ENCODE measurements at places on chromosomes 3 and 15.

- DNase-seq = no peak
Observed at GRCh38 chr3:10992017-10992942, at the start of gene SLC6A1. Gene SLC6A1 (plus strand): TSS chr3:10992748. CDS start chr3:11017212, 24,464 bp downstream.

DNA sequence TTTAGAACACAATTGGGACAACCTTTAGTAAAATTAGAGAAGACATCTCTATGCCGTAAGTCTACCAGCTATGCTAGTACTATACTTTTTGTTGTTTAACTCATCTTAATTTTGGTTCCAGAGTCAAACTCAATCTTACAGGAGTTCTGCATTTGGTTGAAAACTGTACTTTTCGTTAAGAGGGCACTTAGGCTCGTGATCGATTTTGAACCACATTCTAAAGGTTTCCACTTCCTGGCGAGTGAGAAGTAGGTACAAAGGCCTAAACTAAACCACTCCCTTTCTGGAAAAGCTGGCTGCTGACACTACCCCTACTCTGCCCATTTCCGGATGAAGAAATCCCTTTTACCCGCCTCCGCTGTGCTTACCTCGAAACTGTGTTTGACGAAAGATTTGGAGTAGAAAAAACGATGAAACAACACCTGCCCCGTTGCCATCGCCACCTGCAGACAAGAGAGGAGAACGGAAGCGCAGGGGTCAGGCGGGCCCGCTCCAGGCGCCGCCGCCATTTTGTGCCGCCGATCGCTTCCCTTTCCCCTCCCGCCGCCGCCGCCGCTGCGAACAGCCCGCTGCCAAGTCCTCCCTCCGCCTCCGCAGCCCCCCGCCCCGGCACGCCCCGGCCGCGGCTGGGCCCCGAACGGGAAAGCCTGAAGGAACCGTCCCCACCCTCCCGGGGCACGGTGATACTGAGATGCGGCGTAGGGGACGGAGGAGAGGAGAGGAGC, 748 bp downstream of the CCNL1 start:
- DNase-seq = peak; percentile 53

GRCh38 chr3:58608648-58609047, 31.5 kb upstream of the FAM107A start:
- no peak for DNase-seq

GRCh38 chr15:90307661-90308060, 42.2 kb downstream of the NGRN start:
- DNase-seq = no peak

GRCh38 chr15:70198441-70199123, 100.9 kb upstream of the TLE3 start:
- no peak for DNase-seq

- DNase-seq = no peak
Observed at GRCh38 chr3:128226795-128227395, 73.6 kb downstream of the EEFSEC start.

- DNase-seq = no peak
Observed at GRCh38 chr15:95304947-95305400, 1025.5 kb upstream of the NR2F2 start.

- DNase-seq = no peak
Observed at GRCh38 chr3:76438971-76439370, 600.9 kb upstream of the ROBO2 start.

GRCh38 chr3:118088696-118089095, 946.0 kb downstream of the IGSF11 start:
- no peak for DNase-seq

GRCh38 chr3:120487191-120487650, 36.4 kb upstream of the FSTL1 start:
- DNase-seq = no peak

GRCh38 chr3:144923046-144923775, 951.6 kb downstream of the DIPK2A start:
- no peak for DNase-seq

- DNase-seq = no peak
Observed at GRCh38 chr3:70919661-70920060, 607.2 kb upstream of the MDFIC2 start.

DNA sequence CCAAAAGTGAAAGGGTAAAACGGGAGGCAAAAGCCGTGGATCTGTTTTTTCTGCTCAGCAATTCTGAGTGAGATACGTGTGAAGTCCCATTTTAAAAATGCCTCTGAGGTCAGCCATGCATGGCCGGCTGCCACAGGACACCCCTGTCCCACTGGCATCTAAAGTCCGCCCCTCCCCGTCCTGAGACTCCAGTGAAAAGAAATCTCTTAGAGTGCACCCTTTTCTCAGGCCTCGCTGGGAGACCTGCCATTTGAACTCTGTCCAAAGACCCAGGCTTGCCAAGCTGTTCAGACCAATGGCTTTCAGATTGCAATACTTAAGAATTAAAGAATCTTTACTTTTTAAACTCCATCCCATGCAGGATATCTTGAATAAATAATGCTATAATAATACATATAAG, 61.0 kb upstream of the SLC24A5 start:
- no peak for DNase-seq

DNA sequence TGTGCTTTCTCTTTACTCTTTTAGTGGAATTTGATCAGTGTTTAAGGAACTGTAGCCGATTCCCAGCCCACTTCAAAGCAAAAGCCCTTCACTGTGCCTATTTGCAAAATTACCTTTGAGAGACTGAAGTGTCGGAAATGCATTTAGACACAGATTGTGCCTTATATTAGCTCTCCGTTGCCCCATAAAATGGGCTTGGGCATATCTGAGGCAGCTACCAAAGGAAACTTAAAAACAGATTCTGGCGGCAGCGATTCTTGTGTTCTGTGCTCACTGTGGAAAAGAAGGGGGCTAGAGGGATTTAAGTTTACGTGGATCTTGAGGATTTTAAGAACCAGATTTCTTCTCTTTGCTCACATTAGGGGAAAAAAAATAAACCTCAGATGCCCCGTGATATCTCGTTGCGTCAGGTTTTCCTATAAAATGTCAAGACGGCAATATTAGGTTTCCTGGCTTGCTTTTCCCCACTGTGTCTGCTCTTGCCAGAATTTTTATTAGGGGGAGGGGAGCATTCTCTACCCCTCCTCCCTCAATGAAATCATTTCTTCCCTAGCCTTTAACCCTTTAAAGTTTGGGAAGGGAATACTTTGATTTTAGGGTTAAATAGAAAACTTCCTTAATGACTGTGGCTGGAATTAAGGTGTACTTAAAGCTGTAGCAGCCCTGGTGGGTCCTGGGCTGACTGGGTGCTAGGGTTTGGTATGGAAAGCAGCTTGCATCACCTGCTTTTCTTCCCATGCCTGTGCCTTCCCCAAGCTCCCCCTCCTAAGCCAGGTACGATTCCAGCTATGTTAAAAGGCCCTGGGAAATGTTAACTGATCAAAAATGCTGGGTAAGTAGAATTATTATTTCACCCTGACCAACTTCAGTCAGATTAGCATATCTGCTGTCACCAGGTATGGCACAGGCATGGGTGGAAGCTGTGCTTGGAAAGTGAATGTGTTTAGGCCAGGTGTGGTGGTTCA, 73.8 kb downstream of the SMAD3 start:
- no peak for DNase-seq

DNA sequence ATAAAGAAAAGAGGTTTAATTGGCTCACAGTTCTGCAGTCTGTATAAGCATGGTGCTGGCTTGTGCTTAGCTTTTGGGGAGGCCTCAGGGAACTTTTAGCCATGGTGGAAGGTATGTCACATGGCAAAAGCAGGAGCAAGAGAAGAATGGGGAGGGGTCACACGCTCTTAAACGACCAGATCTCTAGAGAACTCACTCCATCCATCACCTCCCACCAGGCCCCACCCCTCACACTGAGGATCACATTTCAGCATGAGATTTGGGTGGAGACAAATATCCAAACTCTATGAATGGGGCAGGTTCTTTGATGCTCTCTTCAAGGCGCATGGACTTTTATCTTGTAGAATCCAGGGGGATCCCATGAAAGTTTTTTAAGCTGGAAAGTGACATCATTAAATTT, 75.7 kb downstream of the ITPR1 start:
- DNase-seq = no peak

- DNase-seq = no peak
Observed at GRCh38 chr3:187210545-187211327, 13.4 kb downstream of the RTP1 start.

DNA sequence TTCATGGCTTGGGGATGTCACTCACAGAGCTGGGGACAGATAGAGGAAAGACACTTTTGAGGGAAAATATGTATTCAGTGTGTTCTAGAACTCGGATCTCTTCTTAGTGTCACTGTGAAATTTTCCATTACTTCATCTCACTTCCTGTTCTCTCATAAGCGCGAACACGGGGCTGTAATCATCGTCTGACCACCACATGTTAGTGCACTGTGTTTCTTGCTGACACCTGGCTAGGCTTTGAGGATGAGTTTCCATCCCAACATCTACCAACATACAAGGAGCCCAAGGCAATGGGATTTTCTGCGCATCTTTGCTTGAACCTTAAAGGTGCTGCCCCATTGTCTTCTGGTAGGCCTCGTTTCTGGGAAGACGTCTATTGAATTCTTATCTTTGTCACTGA, 84.0 kb downstream of the LIPC start:
- no peak for DNase-seq

DNA sequence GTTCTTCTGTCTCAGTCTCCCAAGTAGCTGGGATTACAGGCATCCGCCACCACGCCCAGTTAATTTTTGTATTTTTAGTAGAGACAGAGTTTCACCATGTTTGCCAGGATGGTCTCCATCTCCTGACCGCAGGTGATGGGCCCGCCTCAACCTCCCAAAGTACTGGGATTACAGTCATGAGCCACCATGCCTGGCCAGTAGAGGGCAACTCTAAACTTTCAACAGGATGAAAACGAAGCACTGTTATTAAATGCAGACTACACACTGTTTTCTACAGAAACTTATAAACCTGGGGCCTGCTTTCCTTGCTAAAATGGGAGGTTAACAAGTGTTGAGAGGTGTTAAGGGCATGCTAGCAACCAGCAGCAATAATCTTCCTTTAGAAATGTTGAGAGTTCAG, 7.6 kb downstream of the ARPC4 start:
- no peak for DNase-seq

DNA sequence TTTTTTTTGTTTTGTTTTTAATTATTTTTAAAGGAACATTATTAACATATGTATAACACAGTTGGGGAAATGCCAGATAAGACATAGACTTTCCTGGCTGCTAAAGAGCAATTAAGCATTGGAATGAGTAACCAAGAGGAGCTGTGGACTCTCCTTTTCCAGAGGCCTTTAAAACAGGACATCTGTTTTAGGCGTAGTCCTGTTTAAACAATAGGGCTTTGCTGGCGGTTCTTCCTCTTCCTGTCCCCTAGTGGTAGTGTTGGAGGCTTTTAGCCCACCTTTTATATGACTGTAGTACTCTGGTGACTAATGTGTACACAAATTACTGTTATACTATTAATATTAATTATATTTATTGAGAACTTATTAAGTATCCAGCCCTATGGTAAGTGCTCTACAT, 81.9 kb downstream of the PPARG start:
- DNase-seq = no peak

DNA sequence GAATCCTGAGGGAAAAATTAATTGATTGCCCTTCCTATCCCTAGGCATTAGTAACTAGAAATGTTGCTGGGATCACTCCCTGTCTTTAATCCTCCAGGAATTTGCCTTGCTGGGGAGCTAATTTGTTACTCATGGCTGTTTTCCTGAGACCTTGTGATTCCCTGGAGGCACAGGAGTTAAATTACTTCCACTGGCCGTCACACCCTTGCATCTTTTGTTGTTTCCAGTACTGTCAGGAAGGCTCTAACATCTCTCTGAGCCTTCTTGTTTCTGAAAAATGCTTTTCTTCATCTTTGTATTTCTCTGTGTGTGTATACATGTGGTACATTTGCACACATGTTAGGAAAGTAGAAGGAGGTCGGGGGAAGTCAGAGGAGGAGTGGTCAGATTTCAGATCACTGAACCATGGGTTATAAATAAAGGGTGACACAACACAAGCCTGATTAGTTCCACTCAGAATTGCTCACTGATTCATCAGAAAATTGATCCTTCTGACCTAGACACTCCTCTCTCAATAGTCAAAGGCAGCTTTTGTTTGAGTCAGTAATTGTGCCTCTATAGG, 23.5 kb upstream of the LRRFIP2 start:
- no peak for DNase-seq

- DNase-seq = no peak
Observed at GRCh38 chr3:51897391-51897790, 5.8 kb downstream of the IQCF1 start.

GRCh38 chr15:79035111-79035601, 55.4 kb downstream of the RASGRF1 start:
- no peak for DNase-seq

GRCh38 chr15:67608638-67608959, 66.1 kb downstream of the MAP2K5 start:
- no peak for DNase-seq

DNA sequence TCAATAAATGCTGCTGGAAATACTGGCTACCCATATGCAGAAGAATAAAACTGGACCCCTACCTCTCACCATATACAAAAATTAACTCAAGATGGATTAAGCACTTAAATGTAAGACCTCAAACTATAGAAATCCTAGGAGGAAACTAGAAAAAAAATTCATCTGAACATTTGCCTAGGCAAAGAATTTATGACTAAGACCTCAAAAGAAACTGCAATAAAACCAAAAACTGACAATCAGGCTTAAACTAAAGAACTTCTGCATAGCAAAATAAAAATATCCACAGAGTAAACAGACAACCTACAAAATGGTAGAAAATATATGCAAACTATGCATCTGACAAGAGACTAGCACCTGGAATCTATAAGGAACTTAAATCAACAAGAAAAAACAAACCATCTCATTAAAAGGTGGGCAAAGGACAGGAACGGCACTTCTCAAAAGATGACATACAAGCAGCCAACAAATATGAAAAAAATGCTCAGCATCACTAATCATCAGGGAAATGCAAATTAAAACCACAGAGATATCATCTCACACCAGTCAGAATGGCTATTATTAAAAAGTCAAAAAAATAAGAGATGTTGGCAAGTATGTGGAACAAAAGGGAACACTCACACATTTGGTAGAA, 47.0 kb downstream of the MYO9A start:
- DNase-seq = no peak

DNA sequence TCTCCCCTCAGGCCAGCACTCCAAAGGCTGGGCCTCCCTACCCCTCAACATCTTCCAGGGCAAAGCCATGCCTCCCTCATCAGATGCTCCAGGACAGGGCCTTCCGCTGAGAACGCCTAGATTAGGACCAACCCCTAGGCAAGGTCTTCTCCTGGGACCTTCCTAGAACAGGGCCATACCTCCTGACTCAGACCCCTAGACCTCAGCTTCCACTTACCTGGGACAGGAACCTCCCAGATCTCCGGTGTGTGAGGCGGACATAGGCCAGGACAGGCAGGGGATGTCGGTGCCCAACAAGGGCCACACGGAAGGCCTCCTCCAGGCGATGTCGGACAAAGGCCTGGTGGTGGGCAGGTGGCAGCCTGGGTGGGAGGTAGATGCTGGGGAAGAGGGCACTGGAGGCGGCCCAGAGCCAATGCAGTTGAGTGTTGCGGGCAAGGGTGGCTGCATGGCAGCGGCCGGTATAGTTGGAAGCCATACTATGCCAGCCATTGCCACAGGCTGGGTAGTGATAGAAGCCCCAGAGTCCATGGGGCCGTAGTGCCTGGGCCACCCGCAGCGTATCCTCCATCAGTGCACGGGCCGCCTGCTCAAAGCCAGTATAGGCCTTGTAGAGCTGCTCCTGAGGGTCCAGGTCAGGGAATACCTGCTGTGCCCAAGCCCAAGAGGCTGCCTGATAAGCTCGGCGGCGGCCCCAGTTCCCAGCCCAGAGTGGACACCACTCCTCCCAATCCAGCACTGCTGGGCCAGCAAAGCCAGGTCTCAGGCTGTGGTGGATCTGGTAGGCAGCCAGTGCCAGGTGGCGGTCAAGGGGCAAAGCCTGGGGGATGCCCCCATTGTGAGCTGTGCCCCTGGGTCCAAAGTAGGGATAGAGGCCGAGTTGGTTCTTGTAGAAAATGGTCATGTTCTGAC, 2.5 kb upstream of the IFRD2 start:
- no peak for DNase-seq
